Motor neuron (in vitro differentiated cells): ENCODE measurements at places on chromosomes 2 and 18. TPM values are rescaled to one million over a fixed set of nuclear protein-coding genes. Genes with fewer than 3 reads are reported as not detected.

DNA sequence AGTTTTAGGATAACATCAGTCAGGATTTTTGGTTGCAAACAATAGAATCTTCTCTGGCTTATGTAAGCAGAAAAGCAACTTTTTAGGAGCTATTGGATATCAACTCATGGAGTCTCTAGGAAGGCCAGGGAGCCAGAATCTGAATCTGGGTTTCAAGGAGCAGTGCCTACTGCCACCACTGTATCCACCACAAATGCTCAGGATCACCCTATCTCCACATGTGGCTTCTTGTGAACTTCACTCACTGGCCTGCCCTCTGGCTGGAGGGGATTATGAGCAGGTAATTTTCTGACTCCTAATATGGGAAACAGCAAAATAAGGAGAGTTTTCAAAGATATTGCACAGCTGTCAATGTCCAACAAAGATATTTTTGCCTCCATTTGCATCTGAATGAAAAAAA is 142.9 kb downstream of the PKP4 start:
- ATAC-seq = no peak

Gene SPTBN1
- total RNA-seq = 123 and 127 TPM in 2 replicates

DNA sequence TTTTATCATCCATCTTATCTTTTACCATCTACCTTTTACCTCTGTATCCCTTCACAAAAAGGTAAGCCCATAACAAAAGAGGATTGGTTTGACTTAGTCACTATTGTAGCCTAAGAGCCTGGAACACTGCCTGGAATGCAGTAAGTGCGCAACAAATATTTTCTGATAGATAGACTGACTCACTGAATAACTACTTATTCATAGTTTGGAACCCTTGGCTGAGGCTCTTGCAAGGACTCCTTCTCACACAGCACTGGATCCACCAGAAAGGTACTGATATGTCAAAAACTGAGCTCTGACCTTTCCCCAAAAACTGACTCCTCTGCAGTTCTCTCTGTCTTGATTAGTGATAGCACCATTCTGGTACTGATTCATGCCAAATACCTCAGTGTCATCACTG is 426.7 kb downstream of the SETBP1 start:
- no peak for ATAC-seq

- ATAC-seq = no peak
These were observed 48.4 kb upstream of the IGFBP5 start for GRCh38 chr2:216743781-216744180.

DNA sequence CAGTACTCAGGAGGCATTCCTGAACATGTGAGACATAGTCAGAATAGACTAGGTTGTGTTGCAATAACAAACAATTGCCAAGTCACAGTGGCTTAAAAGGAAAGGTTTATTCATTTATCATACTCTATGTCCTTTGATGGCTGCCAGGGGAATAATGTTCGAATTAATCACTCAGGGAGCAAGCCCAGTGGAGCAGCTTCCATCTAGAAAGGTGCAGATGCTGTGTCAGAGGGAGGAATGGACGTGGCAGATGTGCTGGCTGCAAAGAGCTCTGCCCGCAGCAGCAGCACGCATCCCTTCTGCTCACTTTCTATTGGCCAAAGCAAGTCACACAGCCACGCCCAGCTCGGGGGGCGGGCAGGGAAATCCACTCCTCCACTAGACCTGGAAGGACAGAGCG is 105.9 kb upstream of the AQP4 start:
- no peak for ATAC-seq

GRCh38 chr2:150789376-150789905 is 302.0 kb upstream of the RND3 start:
- no peak for ATAC-seq

DNA sequence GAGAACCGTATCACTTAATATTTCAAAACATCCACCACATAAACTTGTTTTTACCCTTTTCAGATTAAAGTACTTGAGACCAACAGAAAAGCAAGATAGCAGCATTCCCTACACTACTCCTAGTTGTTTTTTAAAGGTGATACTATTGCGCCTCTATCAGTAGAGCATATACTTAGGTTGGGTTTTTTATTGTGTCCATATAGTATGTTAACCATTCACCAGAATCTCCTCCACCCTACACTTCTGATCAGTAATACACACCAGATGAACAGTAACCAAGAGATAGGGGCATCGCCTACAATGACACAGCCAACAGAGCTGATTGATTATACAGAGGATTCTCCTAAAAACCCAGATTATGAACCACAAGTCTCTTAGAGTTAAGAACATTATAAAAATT is 70.1 kb upstream of the ZNF385B start:
- ATAC-seq = no peak

Gene B3GNT7
- 0.52 and 0.60 TPM in 2 replicates for total RNA-seq

DNA sequence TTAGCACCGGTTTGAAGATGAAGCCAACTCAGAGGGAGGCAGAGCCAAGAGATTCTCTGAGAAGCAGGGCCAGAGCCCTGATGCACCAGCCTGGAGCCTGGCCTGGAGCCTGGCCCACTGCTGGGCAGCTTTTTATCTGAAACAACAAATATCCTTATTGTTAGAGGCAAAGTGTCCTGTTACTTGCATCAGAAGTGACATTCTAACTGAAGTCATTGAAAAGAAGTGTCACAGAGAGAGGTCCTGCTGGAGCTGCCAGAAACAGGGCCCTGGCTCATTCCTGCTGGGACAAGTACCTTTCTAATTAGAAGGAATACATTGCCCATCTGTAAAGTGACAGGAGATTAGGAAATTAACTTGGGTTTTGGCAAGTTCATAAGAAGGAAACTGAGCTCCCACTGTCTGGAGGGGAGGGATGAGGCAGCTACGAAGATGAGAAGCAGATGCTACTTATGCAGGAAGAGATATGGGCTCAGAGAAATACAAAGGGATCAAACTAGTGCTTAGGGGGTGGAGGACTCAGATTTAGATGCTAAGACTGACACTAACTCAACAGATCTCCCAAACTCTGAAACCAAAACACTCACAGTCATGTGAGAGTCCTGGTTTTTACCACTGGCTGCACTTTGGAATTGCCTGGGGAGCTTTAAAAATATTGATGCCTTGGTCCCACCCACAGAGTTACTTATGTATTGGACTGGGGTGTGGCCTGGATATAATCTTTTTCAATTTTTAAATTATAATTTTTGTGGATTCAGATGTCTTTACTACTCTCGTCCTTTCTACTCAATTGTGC is 11.0 kb upstream of the HK2 start:
- ATAC-seq = peak; percentile 48

DNA sequence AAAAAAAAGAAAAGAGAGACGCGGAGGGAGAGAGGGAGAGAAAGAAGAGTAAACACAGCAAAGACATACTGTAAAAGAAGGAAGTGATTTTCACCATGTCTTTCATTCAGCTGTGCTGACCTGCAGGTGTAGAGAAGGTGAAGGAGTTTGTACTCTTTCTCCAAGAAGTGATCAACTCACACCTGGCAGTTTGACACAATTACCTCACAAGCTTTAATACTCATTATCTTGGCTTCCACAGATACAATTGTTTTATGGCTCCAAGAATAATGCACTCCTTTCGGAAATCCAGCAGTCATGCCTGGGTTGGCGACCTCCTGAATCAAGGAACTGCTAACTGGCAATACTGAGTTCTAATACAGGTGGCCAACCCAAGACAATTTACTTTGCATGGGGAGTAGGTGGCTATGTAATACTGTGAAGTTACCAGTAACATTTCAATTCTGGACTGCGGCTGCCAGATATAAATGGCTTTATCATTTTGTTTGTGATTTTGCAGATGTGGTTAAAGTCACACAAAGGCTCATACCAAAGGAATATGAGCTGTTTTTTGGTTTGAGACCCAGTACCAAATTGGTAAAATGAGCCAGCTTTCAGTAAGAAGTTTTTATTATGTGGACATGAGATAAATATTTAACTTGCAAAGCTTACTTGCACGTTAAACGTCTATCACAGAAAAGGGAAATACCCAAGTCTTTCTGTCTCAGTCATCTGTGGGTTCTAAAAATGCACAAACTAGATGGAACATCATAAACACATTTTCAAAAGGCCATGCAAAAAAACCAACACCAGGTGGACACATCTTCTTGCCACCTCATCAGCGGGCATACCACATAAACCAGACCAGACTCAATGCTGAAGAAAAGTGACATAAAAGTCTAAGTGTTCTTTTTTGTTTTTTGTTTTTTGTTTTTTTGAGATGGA is 69.3 kb downstream of the NCKAP5 start:
- ATAC-seq = no peak

Gene CYBRD1
- total RNA-seq = 1.6 and 1.7 TPM in 2 replicates

- no peak for ATAC-seq
These were observed 39.1 kb upstream of the DTNB start for GRCh38 chr2:25712455-25712854.

DNA sequence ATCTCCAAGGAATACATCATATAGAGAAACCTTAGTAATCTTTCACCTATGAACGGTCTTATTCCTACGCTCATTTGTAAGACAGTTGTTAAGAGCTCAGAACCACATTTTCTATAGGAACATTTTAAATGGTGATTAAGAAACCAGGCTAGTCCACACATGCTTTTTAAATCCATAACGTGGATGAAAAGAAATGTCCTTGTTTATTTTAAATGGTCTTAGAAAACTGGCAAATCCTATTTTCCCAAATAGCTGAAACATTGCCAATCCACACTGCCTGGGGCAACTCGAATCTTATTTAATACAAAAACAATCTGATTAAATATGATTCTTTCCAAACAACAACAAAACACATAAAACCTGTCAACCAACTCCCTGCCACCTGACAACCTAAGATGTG is 23.7 kb downstream of the METTL8 start:
- no peak for ATAC-seq

DNA sequence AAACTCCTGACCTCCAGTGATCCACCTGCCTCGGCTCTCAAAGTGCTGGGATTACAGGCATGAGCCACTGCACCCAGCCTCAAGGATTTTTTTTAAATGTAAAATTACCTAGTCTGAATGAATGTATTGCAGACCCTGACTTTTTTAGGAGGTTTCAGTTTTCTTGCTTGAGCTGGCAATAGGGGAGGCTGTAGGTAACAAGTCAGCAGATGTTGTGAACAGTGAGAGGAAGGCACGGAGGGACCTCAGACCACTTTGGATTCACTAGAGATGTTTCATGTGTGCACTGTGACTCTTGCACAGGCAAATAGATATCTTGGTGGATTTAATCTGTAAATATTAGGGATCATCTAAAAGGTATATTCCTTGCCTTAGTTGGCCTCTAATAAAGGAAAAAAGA is 6.4 kb downstream of the NDUFV2 start:
- no peak for ATAC-seq

Gene AQP12A
- not detected in 2 replicates for total RNA-seq

GRCh38 chr2:162330881-162331280 is 12.4 kb upstream of the IFIH1 start:
- ATAC-seq = no peak

GRCh38 chr2:56960581-56960980 is 776.8 kb downstream of the CCDC85A start:
- ATAC-seq = no peak

- no peak for ATAC-seq
These were observed 54.8 kb upstream of the CCDC141 start for GRCh38 chr2:179104736-179105135.

GRCh38 chr2:197911667-197912066 is 107.3 kb downstream of the PLCL1 start:
- ATAC-seq = no peak

Gene RSAD2
- 10.2 and 10.3 TPM in 2 replicates for total RNA-seq

DNA sequence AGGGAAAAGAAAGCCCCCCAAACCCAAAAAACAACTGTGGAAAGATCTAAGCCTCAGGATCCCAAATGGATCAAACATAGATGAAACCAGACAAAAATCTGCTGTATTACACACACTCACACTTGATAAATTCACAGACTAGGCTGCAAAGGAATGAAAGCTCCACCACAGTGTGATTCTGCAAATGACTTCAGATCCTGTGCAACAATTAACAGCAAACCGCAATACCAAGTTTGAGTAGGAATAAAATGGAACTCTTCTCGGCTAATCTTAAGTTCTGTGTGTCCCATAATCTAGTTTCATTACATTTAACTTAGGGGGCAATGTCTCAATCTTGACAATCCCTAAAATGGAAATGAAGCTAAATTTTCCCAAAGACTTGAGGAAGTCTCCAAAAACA is 11.9 kb downstream of the CLK1 start:
- no peak for ATAC-seq

GRCh38 chr18:63588909-63589308 is 1.8 kb downstream of the SERPINB13 start:
- no peak for ATAC-seq

DNA sequence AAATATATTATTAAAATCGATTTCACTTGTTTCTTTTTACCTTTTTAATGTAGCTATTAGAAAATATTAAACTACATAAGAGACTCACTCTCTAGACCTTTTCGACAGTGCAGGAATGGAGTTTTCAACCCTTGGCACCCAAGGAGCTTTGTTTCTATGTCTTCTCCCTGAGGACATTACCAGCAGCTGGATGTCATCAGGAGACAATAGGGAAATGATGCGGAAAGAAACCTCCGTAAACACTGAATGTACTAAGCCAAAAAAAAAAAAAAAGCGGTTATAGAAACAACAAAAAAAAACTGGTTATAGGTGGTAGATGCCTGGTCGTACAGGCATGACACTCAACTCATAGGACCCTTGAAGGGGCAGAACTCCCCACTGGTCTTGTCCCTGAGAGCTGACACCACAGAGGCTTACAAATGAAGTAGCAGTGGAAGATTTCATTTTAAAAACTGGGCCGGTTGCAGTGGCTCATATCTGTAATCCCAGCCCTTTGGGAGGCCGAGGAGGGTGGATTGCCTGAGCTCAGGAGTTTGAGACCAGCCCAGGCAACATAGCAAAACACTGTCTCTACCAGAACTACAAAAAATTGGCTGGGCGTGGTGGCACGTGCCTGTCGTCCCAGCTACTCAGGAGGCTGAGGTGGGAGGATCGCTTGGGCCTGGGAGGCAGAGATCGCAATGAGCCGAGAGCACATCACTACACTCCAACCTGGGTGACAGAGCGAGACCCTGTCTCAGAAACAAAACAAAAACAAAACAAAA is 23.8 kb downstream of the THAP4 start:
- no peak for ATAC-seq

GRCh38 chr2:190184460-190184859 is 121.9 kb upstream of the MSTN start:
- ATAC-seq = no peak

- no peak for ATAC-seq
These were observed 180.8 kb downstream of the SLC8A1 start for GRCh38 chr2:40271094-40271493.

- ATAC-seq = no peak
These were observed 66.4 kb upstream of the EPAS1 start for GRCh38 chr2:46230677-46231425.

DNA sequence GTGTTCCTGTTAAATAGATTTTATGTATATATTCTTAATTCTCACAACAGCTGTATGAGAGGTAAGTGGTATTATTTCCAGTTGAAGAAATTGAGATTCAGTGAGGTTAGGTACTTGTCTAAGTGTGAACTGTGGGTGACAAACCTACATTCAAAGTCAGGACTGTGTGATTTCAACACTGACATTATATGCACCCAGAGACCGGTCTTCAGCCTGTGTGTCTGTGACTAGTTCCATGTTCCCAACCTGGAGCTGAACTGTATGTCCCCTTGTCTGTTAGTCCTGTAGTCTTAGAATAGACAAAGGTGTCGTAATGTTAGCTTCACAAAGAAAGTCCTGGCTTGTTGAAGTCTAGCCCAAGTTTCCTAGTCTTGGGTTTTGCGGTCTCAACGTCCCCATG is 17.4 kb downstream of the PLEKHB2 start:
- no peak for ATAC-seq

GRCh38 chr2:71460056-71460455 is 6.7 kb downstream of the DYSF start:
- no peak for ATAC-seq

GRCh38 chr2:240584486-240585031 is 2.0 kb upstream of the CAPN10 start:
- no peak for ATAC-seq
